ENCODE measurements at places on chromosomes 4 and X.

GRCh38 chrX:153884136-153884535 is 1.8 kb downstream of the L1CAM start:
- DNase-seq: no peak

- no peak for DNase-seq
These were observed 12.0 kb downstream of the PLCXD1 start for GRCh38 chrX:292900-293897.

DNA sequence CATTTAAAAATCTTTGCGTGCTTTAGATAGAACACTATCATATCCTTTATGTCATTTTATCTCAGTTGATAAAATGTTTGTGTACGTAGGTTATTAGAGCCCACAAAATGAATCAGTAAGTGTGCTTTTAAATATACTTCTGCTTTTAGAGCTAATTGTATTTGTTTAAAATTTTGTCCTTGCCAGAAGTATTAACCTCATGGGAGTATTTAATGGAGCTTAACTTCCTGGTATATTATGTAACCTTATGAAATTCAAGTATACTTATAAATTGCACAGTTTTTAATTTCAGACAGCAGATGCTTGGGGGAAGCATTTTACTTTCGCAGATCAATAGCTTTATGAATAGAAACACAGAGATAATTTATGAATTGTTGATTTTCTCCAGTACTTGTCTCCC is 90.2 kb downstream of the DIPK2B start:
- DNase-seq: no peak

DNA sequence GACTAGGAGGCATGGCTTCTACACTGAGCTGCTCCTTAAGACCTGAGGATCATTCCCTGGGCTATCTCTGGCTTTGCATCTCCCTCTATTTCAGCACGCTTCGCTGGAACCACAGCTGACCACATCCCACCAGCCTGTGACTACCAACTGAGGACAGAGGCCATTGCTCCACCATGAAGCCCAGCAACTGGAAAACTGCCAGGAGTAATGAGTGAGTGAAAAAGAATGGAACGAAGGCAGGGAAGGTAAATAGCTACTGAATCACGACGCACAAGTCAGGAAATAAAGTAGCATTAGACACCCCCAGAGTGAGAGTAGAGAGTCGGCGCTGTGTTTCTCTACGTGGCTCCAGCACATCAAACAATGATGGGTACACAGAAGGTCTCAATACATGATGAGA is 314.7 kb downstream of the LDB2 start:
- no peak for DNase-seq

DNA sequence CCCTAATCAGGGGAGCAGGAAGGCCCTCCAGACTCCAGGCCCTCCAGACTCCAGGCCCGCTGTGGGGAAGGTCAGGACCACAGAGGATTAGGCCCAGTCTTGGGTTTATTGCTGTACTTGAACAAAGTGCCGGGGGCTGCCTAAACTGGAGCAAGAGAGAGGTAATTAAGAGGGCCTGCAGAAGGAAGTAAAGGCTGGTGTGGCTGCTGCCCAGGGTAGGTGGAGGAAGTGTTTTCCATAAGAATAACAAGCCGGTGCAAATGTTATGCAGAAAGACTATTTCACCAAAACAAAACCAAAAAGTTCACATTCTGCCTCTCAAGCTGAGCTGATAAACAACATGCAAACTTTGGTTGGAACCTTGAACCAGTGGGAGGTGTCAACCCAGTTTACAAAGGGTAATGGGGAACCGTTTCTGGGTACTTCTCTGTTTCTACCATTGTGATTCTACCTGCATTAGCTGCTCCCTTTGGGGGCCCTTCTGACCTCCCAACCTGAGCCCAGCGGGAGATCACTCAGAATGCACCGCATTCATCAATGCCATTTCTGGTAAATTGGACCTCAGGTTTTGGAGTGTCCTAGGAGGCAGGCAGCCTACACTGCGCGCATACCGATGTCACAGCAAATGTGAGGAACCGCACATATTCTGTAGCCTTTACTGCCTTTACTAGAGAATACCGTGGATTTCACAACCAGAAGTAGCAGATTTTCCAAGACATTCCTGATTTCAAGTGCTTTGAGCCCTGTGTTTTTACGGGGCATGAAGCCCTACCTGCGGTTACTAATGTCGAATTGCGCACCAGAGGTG is 59.7 kb upstream of the BCOR start:
- DNase-seq: no peak

DNA sequence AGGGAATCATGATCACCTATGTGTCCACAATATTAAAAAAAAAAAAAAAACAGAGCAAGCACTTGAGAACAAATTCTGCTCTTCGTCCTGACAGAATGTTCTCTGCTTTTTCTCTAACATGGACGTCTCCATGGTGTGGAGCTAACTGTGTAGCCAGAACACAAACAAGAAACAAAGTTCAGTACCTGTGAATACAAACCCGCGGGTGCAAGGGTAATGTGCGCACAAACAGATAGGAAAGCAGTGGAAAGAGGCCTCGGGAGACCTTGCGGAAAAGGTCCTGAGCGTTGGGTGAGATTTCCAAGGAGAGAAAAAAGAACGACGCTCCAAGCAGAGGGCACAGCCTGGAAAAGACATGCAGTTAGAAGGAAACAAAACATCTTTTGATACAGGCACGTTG is 92.0 kb upstream of the TBL1X start:
- DNase-seq: no peak

DNA sequence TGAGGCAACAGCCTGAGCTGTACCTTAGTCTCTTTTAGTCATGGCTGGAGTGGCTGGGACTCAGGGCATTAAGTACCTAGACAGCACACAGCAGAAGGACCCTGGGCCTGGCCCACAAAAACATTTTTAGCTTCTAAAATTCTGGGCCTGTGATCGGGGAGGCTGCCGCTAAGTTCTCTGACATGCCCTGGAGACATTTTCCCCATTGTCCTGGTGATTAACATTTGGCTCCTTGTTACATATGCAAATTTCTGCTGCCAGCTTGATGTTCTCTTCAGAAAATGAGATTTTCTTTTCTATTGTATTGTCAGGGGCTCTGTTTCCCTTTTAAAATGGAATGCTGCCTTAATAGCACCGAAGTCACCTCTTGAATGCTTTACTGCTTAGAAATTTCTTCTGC is 952.4 kb downstream of the TRAM1L1 start:
- no peak for DNase-seq

All from neuronal stem cell (in vitro differentiated cells).